GM04504 (cell line): ENCODE measurements at places on chromosomes 11 and 22.

DNA sequence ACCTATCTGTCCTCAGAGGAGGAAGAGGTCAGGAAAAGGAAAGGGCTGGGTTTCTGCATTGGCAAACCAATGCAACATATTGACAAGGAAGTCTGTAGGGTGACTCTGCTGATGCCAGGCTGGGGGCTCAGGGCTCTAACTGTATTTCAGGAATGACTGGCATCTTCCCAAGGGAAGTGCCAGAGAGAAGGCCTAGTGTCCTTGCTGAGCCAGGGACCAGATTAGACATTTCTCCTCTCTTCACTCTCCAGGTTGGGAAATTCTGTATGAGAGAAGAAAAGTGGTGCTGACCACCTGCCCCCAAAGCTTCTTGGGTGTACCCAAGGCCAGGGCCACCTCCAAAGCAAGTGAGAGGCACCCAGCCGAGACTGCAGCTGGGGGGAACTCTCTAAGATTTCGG, 27.2 kb downstream of the GRIK4 start:
- DNase-seq: no peak

DNA sequence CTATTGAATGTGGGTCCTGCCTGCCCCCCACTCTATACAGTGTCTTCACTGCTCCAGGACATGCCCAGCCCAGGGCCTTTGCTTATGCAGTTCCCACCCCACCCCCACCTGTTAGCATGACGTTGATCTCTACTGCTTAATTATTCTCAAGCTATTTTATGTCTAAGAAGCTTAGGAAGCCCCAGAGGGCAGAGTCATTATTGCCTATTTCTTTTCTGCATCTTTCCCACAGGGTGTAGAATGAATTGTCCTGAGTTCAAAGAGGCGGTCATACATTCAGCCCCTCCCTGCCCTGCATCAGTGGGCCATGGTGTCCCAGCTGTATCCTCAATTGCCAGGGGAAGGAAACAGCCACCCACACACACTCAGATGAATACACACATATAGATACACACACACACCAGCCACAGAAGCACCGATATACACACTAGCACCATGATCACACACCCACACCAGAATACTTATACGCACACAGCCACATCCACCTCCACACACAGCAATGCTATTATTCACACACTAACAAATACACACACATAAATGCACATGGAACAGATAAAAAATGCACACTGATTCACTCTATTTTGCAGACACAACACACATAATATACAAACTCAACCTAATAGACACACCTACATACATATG, 1.5 kb downstream of the PDE2A start:
- DNase-seq: no peak

- peak; percentile 38 for DNase-seq
These were observed 1129.1 kb downstream of the DLG2 start for GRCh38 chr11:84497981-84498411.

- DNase-seq: no peak
These were observed 96.2 kb downstream of the TSPAN18 start for GRCh38 chr11:44823006-44823405.

- no peak for DNase-seq
These were observed 65.3 kb upstream of the ADORA2A start for GRCh38 chr22:24361976-24362646.
